NCI-H1436 (cell line): ENCODE measurements at places on chromosomes 16 and 17.

- no peak for DNase-seq
These were observed 9.6 kb downstream of the LDAF1 start for GRCh38 chr16:21167929-21168602.

DNA sequence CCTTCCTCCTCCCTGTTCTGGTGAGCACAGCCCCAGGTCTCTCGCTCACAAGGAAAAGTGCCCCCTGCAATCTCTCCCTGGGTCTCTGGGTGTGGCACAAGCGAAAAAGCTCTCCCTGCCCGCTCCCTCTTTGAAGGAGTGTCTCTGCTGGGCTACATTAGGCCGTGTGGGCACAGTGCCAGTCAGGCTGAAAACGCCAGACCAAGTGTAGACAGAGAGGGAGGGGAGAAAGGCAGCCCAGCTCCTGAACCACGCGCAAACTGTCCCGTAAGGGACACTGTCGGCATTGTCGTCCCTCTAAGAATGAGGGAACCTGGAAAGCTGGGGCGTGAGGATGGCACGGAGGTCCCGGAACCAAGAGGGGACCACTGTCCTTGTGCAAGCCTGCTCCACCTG, 3.9 kb downstream of the SMIM5 start:
- no peak for DNase-seq

- no peak for DNase-seq
These were observed 101.8 kb downstream of the PARN start for GRCh38 chr16:14528306-14528705.

DNA sequence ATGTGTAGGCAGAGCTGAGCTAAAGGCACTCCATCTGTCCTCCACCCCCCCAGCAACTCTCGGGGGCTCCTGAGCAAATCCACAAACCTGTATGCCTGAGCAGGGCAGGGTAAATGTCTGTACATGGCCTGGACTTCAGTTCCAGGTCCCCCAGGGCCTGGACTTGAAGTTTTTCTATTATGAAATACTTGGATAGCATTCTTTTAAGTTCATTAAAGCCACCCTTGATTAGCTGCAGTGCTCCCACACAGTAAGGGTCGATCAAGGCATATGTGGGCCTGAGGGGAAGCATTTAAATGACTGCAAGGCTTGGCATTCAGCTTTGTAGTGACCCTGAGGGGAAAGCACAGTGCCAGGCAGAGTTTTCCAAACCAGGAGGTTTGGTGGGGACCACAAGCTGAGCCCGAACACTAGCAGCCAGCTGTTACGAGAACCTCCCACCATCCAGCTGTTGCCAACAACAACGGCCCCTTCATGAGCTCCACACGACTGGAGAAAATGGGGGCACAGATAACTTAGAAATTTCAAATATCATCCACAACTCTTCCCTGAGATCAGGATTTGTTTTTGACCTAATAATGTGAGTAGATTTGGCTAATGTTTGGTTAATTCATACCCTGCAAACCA, 6.7 kb downstream of the FAM117A start:
- no peak for DNase-seq

- DNase-seq: no peak
These were observed 3.4 kb upstream of the C17orf50 start for GRCh38 chr17:35757243-35757642.

- no peak for DNase-seq
These were observed 23.4 kb downstream of the CYLD start for GRCh38 chr16:50765260-50765659.

- DNase-seq: no peak
These were observed 43.7 kb downstream of the PPL start for GRCh38 chr16:4893103-4893862.

DNA sequence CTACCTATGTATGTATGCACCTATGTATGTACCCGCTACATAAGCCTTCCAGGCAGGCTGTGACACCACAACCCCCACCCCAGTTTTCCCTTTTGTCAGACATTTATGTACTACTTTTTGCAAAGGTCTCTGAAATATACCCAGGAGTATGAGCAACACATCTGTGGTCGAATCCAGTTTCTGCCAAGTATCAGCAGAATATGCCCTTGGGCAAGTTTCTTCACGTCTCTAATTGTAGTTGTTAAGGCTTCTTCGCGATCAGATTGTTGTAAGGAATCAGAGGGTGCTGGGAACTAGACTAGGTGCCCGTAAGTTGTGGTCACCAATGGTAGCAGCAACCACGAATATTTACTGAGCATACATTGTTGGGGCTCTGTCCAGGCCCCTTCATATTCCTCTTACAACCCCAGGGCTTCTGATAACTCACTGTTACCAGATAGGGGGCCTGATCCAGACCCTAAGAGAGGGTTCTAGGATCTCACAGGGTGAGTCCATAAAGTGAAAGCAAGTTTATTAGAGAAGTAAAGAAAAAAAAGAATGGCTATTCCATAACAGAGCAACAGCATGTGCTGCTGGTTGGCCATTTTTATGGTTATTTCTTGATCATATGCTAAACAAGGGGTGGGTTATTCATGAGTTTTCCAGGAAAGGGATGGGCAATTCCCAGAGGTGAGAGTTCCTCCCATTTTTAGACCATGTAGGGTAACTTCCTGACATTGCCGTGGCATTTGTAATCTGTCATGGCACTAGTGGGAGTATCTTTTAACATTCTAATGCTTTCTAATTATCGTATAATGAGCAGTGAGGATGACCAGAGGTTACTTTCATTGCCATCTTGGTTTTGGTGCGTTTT, 16.6 kb downstream of the NUDT7 start:
- DNase-seq: no peak

- no peak for DNase-seq
These were observed 44.3 kb downstream of the PMP22 start for GRCh38 chr17:15220785-15221184.

DNA sequence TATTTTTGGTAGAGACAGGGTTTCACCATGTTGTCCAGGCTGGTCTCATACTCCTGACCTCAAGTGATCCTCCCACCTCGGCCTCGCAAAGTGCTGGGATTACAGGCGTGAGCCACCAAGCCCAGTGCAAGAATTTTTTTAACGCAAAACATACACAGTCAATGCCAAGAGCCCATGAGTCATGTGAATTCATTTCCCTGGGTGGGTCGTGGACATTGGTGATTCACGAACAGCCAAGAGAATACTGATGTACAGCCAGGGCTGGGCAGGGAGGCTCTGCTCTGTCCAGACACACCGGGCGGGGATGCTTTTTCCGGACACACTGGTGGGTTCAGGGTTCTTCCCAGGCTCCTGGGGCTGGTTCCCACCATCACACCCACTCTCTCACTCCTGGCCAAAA, 17.7 kb downstream of the SLC38A8 start:
- DNase-seq: no peak

DNA sequence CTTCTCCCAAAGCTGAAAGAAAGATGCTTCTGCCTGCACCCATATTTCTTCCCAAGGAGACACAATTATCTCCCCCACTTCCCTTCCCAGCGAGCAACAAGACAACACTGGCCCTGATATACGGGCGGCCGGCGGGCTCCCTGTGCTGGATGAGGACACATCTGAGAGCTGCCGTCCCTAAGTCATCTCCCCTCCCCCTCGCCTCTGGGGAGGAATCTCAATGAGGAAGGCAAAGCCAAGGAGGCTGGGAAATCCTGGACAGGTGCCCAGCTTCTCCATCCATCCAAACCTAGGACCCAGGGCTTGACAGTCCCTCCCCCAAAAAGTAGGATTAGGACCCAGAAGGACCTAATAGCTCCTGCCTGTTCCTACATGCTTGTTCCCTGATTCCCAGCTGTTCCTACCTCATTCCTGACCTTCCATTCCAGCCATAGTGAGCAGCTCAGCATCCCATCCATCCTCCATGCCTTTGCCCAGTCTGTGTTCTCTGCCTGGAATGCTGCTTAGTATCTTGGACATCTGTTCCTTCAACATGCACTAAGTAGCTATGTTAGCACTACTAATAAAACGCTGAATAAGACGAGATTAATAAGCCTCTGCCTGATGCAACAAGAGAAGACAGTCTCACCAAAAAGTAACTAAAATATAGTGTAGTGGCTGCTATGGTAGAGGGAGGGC, 167.9 kb downstream of the CCT6B start:
- DNase-seq: no peak

GRCh38 chr17:51647826-51648225, 387.5 kb downstream of the UTP18 start:
- no peak for DNase-seq

GRCh38 chr17:17153071-17153470, 53.1 kb downstream of the PLD6 start:
- no peak for DNase-seq

DNA sequence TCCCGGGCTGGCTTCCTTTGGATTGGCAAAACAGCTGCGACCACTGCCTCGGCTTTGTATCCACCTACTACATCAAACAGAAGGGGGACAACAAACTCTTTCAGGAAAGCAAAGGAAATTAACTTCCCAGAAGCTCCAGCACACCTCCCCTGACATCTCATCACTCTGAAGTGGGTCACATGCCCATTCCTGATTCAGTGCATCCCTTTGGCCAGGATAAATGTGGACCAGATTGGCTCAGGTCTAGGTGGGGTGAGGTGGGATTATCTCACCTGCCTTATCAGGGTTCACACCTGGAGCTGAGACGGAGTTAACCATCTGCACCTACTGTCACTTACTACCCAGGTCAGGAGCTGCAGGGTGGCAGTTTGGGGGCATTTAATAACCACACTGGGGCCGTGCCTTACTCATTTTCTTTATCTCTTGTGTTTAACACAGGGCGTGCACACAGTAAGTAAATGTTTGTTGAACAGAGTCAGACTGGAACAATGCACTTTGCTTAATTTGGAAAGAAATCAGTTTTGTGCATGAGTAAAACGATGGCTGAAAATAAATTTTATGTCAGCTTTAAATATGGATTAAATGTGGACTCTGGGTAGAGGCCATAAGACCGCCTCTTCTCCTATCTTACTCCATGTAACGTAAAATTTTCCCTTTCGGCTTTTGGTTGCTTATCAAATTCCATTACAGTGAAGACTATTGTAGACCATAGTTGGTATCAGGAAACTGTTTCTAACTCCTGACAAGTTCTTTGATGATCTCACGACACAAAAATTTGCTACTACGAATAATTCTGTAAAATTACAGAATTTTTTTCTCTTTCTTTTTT, 36.0 kb downstream of the IQCK start:
- no peak for DNase-seq

DNA sequence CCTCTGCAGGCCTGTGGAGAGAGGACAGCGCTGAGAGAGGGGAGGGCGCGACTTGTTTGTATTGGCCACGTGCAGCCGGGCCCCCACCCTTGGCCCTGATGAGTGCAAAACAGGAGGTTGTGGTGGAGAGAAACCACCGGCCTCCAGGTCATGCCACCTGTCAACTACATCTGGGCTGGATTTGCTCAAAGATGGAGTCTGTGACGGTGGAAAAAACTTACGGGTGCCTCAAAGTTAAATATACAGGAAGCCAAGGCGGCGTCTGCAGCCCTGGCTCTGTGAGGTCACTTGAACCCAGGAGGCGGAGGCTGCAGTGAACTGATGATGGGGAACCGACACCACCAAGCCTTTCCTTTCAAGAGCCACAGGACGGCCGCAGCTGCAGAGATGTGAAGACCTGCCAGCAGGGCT, 15.7 kb downstream of the C16orf74 start:
- no peak for DNase-seq

GRCh38 chr16:68069511-68070248, 15.5 kb upstream of the NFATC3 start:
- DNase-seq: no peak

DNA sequence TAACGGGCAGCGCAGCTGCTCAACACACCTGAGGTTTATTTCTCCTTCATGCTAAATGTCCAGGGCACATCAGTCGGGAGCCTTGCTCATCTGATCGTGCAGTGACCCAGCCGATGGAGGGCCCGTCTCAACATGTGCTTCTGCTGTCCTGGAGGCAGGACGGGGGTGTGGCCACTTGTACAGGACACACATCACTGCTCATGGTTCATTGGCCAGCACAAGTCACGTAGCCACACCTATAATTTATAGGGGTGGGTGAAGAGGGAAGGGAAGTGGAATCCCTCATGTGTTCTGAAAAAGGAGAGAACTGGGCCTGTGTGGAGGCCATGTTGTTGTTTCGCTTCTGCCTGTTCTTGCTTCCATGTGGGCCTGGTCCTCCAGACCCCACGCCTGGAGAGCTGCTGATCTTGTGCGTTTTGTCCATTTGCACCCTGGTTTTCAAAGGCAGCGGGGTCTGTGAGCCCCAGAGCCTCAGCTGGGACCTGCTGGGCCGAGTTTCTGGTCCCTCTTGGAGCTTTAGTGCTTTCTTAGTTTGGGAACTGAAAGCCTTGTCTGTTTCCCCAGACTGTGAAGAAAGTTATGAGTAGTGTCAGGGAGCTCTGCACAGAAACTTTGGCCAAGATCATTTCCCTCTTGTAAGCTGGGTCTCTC, 60.5 kb downstream of the CMIP start:
- DNase-seq: no peak

DNA sequence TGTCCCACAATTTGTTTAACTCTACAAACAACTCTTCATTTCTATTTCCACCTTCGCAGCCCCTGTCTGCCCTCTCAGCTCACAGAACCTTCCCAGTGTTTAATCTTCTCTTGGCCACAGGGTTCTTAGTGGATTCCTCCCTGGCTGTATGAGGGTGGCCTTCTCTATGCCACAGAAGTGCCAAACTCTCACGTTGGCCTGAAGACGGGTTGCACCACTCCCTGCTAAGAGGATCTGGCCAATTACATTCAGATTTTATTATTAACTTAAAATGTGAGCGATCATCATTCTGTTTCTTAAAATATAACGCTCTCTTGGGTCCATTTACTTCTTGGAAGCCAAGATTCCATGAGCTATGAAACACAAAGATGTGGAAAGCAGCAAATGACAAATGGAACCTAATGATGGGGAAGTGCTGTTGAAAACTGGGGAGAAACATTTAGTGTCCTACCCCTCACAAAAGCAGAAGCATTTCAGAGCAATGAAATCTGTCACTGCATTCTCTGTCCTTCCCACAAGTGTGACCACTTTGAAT, 91.3 kb upstream of the NOG start:
- no peak for DNase-seq

- DNase-seq: no peak
These were observed 6.6 kb downstream of the SLC22A31 start for GRCh38 chr16:89193576-89194293.

- DNase-seq: no peak
These were observed 857 bp downstream of the GOT2 start for GRCh38 chr16:58733248-58733670.

DNA sequence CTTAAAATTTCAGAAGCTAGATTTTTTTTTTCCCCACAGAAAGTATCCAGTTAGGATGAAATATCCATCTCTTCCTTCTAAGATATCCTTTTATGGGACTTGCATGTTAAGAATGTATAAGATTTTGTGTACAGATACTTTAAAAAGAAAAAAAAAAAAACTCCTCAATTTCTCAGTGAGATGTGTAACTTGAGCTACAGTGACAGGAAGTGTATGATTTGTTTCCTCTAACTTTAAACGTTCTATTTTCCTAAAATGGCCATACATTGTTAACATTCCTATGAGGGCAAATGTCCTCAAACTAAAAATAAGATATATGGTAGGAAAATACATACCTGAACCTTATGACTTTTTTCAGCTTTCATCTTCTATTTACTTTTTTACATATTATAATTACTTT, 8.9 kb downstream of the FBXO47 start:
- DNase-seq: no peak

GRCh38 chr16:49608779-49609178, 235.2 kb downstream of the C16orf78 start:
- DNase-seq: no peak
